OCI-LY7 (cell line): ENCODE measurements at places on chromosomes 5 and 9.

- DNase-seq, result no peak
Measured at GRCh38 chr9:33320568-33321261, 30.4 kb downstream of the NFX1 start.

DNA sequence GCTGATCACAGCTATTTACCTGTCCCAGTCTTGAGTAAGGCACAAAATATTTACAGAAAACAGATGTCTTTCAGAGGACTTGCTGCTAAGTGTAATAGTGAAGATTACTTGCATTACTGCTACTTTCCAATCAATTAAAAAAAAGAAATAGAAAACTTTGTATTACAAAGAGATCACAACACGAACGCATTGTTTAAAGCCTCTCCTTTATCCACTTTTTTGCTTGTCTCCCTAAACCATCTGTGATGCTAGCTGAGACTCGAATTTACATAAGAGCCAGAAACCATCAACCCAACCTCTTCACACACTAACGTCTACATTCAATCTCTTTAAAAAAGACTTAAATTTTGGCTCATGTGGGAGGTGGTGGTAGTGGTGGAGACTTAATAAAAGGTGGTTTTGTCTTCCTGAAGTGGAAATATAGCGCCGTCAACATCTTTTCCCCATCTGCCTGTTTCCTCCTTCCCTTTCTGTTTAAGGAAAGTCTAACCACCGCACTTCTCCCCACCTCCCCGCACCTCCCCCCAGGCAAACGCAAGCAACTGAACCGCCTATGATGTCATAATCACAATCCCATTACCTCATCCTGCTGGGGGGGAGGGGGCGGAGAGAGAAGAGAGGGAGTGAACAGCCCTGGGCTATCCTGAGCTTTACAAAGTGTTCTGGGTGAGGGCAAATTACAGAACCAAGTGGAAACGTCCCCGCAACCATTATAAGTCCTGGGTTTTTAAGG is 948 bp upstream of the FAM53C start:
- no peak for DNase-seq

DNA sequence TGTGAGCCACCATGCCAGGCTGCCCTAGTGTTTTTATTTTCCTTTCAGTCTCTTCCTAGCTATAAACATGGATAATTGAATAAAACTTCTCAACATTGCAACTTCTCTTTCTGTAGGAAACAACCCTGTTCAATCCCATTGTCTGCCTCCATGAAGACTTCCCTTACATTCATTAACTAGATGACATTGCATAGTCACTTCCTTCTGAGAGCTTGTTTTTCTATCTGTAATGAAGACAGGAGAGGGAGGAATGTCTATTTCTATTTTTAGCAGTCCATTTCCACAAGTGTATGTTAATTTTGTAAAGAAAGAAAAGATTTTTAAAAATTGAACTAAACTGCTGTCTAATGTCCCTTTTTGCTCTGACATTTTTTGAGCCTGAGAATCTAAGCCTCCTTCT is 55.6 kb upstream of the MELK start:
- no peak for DNase-seq

GRCh38 chr9:88537761-88538091 is 2.7 kb downstream of the NXNL2 start:
- DNase-seq, result peak; percentile 2

DNA sequence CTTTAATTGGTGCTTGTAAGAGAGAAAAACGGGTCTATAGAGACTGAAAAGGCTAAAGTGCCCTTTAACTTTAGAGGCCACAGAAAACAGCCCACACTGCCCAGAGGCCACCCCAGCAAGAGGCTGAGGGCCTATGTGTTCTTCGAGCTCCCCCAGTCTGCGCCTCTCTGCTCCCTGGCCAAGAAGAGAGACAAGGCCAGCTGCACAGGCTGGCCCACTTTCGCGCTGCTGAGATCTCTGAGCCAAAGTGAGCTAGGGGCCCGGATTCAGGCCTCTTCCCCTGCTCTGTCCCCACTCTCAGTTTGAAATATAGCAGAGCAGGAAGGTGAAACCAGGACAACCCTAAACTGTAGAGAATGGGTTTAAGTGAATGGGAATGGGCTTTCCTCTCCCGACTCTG is 132.0 kb upstream of the TRIM32 start:
- no peak for DNase-seq

DNA sequence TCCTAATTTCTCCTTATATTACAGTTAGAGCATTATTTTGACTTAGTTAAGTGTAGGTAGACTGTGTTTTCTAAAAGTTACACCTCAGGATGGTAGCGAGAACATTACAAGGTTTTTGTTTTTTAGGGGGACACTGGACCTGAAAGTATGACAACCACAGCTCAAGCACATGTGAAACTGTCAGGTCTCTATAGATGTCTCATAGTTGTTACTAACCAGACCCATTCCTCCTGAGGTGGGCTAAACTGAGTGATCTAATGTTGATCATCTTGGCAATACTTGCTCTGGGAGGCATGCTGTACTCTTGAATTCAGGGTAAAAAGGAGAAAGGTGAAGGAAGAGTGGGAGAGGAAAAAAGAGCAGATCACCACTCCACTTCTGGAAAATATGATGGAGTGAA is 196.6 kb upstream of the RASEF start:
- DNase-seq, result no peak

DNA sequence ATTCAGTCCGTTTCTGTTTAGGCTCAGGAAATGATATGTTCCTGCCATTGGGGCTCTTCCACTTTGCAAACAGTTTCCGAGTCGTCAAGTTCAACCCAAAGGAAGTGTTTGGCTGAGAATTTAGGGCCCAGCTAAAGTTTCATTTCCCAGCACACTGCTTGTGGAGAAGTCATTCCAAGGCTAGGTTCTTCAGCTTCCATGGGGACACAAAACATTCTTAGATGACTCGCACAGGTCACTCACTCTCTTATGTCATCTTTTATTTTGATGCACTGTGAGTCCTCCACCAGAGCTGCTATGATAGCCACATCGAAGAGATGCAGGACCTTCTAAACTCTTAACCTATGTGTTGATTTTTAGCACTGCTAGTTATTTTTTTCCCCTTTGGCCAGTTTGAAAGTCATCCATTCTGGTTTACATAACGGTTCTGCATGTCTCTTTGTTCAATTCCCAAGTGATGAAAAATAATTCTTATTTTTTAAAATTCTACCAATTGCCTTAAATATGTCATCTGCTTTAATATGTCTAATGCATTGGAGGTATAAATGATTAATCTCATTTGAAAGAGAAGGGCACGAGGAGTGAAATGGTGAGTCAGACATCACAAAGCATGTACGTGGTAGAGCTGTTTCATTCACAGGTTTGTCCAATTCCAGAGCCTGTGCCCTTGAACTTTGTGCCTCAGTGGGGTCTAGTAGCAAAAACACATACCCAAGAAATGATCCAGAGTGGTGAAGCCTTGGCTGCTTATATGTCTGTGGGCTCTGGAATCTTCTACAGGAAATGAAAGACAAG is 84.3 kb downstream of the ZNF462 start:
- no peak for DNase-seq
